Activated naive CD4-positive, alpha-beta T cell (primary cell): ENCODE measurements at places on chromosomes 6 and 20.

GRCh38 chr20:10261702-10262101 is 43.1 kb downstream of the SNAP25 start:
- DNase-seq, result no peak

DNA sequence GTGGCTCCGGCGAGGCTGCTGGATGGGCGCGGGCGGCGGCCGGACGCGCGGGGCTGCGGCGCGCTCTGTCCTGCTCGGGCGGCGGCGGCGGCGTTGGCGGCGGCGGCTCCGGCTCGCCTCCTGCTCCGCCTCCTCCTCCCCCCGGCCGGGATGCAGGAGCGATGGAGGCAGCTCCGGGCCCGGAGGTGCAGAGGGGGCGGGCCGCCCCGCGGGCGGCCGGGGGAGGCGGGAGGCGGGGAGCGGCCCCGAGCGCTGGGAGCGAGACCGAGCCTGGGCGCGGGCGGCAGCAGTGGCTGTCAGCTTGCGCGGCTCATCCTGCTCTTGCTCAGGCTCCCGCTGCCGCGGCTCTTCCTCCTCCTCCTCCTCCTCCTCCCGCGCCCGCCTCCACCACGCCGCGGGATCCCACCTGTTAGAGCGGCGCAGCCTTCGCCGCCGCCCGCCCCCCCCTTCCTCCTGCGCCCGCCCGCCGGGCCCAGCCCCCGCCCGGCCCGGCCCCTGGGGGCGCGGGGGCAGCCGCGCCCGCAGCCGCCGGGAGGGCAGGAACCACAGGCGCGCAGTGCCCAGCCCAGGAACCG is at the start of gene NOL4L:
Gene NOL4L (minus strand): TSS at position 323 of the 575 bp plus-strand sequence. CDS start 443 bp downstream, outside the sequence.
- DNase-seq, result no peak

GRCh38 chr6:3353213-3353903 is 94.6 kb downstream of the PSMG4 start:
- no peak for DNase-seq

GRCh38 chr6:170083236-170084051 is 207.4 kb downstream of the DLL1 start:
- DNase-seq, result no peak

- DNase-seq, result no peak
Observed at GRCh38 chr20:48745330-48745729, 82.5 kb downstream of the PREX1 start.

GRCh38 chr20:24753130-24753529 is 195.9 kb upstream of the CST7 start:
- DNase-seq, result no peak
